ENCODE measurements at places on chromosomes 3 and 15.

DNA sequence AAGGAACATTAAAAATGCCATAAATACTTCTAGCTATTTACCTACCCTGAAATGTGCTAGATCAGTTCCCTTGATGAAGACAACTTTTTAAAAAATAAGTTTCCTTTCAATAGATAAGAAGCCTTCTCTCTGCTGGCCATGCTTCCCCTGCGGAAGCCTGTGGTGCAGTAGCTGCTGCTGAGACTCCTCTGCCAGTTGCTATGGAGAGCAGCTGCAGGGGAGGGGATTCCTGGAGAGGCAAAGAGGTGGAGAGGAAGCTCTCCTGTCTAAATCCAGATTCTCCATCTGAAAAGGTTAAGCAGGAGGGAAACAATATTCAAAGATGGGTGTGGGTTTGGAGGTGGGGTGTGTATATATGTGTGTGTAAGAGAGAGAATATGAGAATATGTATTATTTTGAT lies 69.8 kb upstream of the BFSP2 start:
- DNase-seq = no peak

DNA sequence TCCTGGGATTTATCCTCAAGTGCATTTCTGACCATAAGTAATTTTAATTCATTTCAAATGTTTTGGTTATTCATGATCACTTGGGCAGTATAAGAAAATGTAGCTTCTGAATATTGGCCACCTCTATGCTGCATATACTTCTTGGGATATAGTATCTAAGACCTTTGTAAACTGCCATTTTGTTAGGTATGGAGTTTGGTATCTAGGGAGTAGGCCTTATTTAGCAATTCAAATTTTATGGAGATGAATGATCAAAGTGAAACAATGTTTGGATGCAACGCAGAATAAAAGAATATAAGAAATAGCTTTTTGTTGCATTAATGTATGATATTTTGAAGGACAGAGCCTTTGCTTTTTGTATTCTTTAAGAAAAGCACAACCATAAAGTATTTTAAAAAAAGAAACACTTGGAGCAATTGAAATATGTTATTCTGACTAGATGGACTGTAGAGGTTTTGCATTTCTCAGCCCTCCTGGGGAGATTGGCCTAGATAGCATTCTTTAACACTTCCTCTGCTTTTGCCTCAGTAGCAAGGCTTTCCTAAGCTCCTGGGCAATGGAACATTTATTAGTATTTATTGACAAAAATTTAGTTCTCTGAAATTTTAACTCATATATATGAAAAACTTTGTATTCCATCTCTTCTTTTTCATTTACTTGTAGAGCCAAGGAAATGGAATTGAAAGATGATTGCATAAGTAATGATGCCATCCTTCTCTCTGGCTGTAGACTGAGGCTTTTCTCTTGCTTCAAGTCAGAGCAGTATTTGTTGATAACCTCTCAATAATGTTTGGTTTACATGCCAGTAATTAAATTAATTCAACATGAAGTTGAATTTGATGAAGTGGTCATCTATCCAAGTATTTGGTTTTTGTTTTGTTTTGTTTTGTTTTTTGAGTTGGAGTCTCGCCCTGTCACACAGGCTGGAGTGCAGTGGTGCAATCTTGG lies 61.8 kb upstream of the UTS2B start:
- DNase-seq = no peak

DNA sequence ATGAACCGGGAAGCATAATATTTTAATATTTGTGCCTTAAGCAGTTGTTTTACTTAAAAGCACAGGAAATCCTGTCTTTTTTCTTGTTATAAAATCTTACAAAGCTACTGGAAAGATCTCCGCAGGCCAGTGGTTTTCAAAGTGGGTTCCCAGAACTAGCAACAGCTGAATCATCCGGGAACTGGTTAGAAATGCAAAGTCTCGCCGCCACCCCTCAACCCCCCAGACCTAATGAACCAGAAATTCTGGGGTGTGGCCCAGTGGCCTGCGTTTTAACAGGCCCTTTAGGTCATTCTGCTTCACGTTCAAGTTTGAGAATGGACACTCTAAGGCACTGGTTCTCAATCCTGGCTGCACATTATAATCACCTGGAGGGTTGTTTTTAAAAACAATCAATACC lies 74.7 kb downstream of the PDZRN3 start:
- no peak for DNase-seq

DNA sequence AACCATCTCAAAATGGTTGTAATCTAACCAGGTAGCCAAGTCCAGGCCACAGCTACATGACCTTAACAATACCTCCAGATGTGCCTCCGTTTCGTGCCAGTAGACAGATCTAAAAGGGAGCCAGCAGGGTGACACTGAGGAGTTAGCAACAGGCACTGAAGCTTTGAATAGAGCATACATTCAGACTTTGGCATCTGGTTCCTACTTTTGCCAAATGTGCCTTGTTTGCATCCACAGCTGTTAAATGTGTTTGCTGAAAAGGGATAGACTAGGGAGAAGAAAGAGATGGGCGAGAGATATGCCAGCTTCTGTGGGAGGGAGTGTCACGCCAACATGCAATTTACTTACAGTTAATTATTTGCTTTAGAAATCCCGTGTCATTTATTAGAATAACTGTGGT lies 1433.9 kb upstream of the CADM2 start:
- no peak for DNase-seq

All from activated T-cell treated with anti-CD3 and anti-CD28 coated beads for 48 hours (primary cell).